ENCODE measurements at places on chromosomes 4 and X.

GRCh38 chr4:56512166-56512565 lies 6.6 kb downstream of the ARL9 start:
- DNase-seq, result no peak

DNA sequence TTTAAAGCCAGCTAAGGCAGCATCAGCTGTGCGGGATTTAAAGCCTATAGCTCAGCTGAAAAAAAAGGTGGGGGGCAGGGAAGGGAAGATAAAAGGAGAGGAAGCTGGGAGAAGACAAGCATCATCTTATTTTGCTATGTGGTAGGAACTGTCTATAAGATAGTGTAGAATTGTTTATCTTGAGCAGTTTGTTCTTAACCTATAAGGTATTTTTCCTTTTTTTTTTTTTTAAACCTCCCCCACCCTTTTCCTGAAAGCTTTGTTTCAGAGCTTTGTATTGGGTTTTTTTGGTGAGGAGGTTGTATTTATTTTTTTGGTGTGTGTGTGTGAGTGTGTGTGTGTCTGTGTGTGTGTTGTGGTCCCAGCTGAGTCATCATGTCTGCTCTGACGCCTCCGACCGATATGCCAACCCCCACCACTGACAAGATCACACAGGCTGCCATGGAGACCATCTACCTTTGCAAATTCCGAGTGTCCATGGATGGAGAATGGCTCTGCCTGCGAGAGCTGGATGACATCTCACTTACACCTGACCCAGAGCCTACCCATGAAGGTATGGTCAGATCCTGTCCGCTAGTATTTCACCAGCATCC lies 531 bp downstream of the RUFY3 start:
- DNase-seq, result no peak

DNA sequence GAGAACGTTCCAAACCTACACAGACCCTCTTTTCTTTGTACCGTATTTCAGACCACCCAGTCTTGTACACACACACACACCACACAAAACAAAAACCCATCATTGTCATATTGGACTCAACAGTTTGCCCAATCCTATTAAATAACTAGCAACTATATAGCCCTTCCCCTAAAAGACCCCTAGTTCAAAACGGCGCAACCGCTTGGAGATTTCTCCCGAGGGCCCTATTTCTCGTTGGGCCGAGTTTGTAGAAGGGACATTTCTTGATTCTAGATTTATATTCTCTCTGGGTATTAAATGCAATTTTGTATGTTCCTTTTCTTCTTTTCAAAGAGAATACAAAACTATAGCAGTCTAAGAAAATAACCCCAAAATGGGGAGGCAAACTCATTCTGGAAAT lies 547 bp upstream of the PDGFRA start:
- DNase-seq, result no peak

GRCh38 chr4:80535551-80535950 lies 200.0 kb downstream of the CFAP299 start:
- DNase-seq, result no peak

GRCh38 chr4:38387348-38387747 lies 276.7 kb upstream of the KLF3 start:
- no peak for DNase-seq

- DNase-seq, result no peak
Observed at GRCh38 chr4:36823199-36823967, 421.2 kb upstream of the NWD2 start.

Measured in GM06990 (cell line).